ENCODE measurements at places on chromosomes 16 and 17.

DNA sequence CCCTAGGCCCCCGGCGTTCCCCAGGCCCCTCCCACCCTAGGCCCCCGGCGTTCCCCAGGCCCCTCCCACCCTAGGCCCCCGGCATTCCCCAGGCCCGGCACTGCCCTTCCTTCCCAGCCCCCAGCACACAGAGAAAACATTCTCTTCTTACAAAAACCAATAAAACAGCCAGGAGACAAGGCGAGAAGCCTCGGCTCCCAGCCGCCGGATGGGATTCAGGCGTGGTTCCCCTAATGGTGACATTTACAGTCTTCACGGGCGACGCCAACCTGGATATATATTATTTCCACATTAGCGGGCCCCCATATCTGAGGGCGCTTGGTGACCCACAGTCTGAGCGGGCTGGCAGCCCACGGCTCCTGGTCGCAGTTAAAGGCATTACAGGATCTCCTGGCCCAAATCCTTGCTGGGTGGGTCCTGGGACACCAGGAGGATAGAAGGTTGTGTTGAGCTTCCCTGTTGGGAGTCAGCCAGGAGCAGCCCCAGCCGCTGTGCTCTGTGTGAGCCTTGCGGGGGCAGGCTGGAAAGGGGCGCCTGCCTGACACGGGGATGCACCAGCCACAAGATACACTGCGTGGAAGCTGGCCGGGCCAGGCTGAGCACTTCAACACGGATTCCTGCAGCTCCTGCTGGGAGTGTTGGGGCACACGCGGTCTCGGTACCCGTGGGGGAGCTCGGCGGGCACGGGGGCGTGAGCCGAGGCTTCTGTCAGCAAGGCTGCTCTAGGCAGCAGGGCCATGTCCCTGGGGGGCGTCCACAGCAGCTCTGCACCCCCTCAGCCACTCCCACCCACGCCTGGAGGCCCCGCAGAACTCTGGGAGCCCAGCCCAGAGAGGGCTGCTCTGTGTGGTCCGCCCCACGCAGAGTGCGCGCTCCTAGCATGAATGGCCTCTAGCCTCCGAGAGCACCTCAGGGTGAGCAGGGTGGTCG lies 83.7 kb downstream of the LMF1 start:
- no peak for DNase-seq

- DNase-seq = no peak
These were observed 10.7 kb upstream of the SLC16A5 start for GRCh38 chr17:75077072-75077495.

DNA sequence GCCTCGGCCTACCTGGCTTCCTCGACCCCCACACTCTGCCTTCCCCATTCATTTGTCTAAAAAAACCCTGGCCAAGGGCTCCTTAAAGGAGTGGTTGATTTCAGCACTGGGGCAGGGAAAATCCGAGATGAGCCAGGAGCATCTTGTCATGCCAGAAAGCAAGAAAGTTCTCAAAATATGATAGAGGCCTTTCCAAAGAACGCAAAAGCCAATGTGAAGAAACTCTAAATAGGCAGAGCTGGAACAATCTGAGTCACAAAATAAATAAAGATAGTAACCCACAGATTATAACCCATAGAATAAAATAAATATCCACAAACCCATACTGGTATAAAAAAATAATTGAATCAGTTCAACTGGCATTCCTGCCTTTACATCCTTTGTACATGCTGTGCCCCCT lies 192.3 kb upstream of the SALL1 start:
- no peak for DNase-seq

GRCh38 chr16:87140211-87141200 lies 176.7 kb downstream of the C16orf95 start:
- DNase-seq = no peak

DNA sequence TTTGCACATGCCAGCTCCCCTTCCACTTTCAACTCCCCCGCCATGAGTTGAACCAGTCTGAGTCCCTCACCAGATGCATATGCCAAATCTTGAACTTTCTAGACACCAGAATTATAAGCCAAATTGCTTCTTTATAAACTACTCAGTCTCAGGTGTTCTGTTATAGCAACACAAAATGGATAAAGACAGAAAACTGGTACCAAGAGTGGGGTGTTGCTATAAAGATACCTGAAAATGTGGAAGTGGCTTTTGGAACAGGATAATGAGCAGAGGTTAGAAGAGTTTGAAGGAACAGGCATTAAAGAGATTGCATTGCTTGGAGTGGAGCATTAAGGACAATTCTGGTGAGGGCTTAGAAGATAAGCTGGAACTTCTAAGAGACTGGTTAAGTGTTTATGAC lies 17.2 kb upstream of the CACNG5 start:
- DNase-seq = no peak

- DNase-seq = peak; percentile 72
These were observed 11.3 kb downstream of the CX3CL1 start for GRCh38 chr16:57383276-57384247.

DNA sequence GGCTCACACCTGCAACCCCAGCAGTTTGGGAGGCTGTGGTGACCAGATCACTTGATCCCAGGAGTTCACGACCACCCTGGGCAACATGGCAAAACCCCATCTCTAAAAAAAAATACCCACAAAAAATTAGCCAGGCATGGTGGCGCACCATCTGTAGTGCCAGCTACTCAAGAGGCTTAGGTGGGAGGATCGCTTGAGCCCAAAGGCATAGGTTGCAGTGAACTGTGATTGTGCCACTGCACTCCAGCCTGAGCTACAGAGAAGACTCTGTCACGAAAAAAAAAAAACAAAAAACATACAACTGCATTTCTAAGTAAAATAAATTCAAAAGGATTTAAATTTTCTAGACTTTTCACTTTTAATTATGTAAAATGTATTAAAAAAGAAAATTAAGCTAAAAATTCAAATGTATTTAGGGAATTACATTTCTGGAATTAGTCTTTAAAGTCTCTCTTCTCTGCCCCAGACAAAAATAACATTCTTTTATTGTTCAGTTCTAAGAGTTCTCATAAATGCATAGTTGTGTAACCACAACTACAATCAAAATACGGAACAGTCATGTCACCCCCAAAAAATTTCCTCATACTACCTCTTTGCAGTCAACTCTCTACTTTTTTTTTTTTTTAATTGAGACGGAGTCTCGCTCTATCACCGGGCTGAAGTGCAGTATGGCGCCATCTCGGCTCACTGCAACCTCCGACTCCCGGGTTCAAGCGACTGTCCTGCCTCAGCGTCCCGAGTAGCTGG lies 14.1 kb downstream of the FAM222B start:
- DNase-seq = no peak

DNA sequence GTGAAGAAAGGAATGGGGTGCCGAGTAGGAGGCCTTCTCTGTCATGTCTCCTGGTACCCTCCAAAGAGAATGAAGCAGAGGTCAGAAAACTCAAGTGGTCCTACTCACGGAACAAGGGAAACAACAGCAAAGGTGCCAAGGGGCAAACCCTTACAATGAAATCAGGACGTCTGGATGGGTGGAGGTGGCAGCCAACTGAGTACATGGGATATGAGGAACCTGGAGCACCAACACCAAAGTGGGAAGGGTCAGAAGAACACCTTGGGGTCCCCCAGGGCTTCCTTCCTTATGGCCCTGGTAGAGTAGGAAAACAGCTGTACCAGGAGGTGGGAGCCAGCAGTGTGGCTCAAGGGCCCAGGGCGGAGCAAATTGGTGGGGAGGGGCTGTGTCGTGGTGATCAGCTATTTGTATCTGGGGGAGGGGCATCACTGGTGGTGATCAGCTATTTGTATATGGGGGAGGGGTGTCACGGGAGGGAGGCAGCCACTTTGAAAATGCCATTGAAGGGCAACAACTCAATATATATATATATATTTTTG lies 643 bp downstream of the HIGD1B start:
- no peak for DNase-seq

GRCh38 chr17:10025976-10026901 lies 121.2 kb upstream of the RCVRN start:
- no peak for DNase-seq

GRCh38 chr16:30893417-30893743 lies 497 bp downstream of the BCL7C start:
- no peak for DNase-seq

- no peak for DNase-seq
These were observed 95.8 kb upstream of the CRHR1 start for GRCh38 chr17:45688353-45688752.

- peak; percentile 57 for DNase-seq
These were observed 4.8 kb downstream of the GSG1L2 start for GRCh38 chr17:9817086-9817485.

GRCh38 chr17:56468840-56469239 lies 124.7 kb upstream of the NOG start:
- no peak for DNase-seq

DNA sequence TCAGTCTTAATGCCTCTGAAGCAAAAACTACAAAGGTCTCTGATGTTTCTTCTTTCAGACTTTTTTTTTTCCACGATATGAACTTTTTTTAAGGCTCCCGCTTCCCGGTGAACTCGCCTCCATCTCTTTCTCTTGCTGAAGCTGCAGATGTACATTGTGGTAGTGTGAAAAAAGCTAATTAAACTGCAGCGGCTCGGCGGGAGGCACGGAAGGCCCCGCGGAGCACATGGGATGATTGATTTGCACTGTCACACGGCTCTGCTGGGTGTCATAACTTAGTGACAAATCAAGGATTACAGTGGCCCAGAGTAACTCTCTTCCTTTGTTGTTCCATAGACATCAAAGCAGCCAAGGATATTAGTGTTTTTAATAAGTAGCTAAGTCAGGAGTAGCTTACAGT lies 196.3 kb downstream of the AXIN2 start:
- no peak for DNase-seq

DNA sequence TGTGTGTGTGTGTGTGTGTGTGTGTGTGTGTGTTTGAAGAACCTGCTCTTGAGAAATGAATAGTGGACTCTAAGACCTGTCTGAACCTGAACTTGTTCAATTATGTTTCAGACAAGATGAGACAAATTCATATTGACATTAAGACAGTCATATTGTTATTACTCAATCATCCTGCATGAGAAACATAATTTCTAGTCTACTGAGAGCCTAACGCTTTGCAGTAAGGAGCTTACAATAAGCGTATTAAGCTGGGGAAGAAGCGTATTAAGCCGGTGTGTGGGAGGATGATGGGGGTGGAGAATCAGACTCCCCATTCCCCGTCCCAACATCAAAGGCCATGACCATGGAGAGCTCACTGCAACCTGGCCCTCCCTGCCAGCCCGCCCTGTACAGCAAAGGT lies 22.4 kb upstream of the MNT start:
- no peak for DNase-seq

- DNase-seq = peak; percentile 40
These were observed 2073.2 kb downstream of the TP53TG3F start for GRCh38 chr16:35532576-35532975.

- no peak for DNase-seq
These were observed 42.1 kb upstream of the RPH3AL start for GRCh38 chr17:394718-395095.

DNA sequence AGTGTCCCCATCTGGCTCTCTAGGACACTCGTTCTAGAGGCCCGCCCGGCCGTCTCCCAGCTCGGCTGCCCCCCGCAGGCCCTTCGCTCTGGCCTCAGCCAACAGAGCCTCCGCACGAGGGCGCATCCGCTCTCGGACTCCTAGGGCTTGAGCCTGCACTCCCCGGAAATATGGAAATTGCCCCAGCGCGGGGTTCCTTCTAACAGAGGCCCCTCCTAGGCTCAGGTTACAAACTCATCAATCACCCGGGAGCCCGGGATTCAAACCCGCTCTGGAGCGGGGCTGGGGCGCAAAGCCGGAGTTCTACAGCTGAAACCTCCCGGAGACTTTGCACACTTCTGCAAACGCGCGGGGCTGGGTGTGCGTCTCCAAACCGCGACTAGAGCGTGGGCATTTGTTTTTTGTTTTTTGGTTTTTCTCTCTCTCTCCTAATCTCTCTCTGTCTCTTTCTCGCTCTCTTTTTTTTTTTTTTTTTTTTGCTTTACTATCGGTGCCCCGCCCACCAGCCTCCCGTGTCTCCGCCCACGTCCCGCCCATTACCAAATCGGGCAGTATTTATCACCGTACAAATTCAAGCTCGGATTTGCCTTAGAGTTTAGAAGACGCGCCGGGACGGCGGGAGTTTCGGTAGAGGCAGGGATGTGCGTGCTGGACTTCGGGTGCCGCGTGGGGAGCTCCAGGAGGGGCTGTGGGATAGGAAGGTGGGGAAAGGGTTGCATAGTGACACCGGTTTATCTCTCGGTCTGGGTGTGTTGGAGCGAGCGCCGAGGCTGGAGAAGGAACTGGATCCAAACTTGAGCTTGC lies 2.4 kb upstream of the FOXL1 start:
- peak; percentile 96 for DNase-seq

GRCh38 chr17:34081269-34081668 lies 173.8 kb upstream of the CCL2 start:
- DNase-seq = no peak
